ENCODE measurements at places on chromosomes 3 and 15.

GRCh38 chr3:146037697-146038096 is 123.3 kb downstream of the PLOD2 start:
- DNase-seq, result no peak

DNA sequence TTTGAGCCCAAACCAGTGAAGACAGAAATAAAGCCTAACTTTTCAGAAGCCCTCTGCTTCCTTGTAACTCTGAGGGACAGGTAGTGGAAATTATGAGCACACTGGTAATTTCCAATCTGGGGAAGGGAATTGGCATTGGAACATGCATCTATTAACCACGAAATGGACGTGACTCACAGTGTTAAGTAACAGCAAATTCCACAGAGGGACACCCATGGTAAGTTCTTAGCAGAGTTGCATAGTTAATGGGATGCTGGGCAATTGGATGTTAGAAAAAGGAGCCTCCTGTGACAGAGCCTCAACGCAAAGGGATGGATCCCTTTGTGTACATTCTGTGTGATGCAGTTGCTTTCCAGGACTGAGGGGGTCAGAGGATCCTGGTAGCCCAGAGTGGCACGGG is 168.6 kb downstream of the SEMA6D start:
- DNase-seq, result no peak

DNA sequence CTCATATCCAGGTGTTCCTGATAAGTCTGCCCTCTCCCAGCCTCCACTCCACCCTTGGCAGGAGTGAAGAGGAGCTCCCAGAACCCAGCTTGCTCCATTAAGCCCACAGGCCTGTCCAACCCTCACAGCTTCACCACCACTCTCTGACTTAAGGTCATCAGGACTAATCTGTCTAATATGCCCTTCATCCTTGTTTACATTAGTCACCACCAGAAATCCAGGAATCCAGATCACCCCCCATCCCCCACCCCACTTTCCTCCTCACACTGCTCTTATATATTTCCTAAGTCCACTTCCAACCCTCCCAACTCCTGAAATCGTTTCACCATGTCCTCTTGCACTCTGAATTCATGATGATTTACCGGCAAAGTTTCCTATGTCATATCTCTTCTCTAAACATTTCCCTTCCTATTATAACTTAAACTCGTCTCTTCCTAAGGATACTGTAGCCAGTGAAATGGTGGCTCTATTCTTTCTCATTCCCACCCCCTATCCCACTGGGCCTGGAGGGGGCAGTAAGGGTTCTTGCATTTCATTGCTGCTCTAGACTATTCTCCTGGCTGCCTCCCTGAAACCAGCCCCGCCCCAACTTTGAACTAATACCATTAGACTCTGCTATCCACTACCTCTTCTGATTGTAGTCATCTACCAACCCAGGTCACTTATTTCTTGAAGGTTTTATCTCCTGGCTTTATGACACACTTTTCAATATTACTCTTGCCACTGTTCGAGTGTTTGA is 43.4 kb downstream of the PPP2R3A start:
- no peak for DNase-seq

GRCh38 chr3:48898383-48899234 is at the start of gene SLC25A20:
SLC25A20 (minus strand) TSS chr3:48898882; CDS start chr3:48898794, 88 bp downstream.
- DNase-seq, result no peak

GRCh38 chr15:55283379-55284147 is 6.0 kb downstream of the RAB27A start:
- DNase-seq, result no peak

- no peak for DNase-seq
Observed at GRCh38 chr15:67587331-67587730, 44.8 kb downstream of the MAP2K5 start.

GRCh38 chr15:41205315-41205714 is 25.2 kb downstream of the EXD1 start:
- DNase-seq, result no peak

- no peak for DNase-seq
Observed at GRCh38 chr3:184164648-184165330, 9.6 kb downstream of the DVL3 start.

- DNase-seq, result no peak
Observed at GRCh38 chr15:63094495-63094931, 27.1 kb upstream of the LACTB start.

- no peak for DNase-seq
Observed at GRCh38 chr3:100108464-100109079, 5.7 kb downstream of the FILIP1L start.

- no peak for DNase-seq
Observed at GRCh38 chr3:109275702-109276293, 40.5 kb downstream of the DPPA2 start.

Data from NCI-H2081 treated with DMSO at 0.1 percent for 48 hours (cell line).